Fibroblast of the conjunctiva (primary cell): ENCODE measurements at places on chromosomes 12 and 14.

GRCh38 chr12:121537814-121538698, 42.8 kb downstream of the KDM2B start:
- no peak for DNase-seq

- DNase-seq, result no peak
Observed at GRCh38 chr12:12616512-12617310, 5.0 kb downstream of the CREBL2 start.

- no peak for DNase-seq
Observed at GRCh38 chr12:20282401-20282800, 85.9 kb upstream of the PDE3A start.

DNA sequence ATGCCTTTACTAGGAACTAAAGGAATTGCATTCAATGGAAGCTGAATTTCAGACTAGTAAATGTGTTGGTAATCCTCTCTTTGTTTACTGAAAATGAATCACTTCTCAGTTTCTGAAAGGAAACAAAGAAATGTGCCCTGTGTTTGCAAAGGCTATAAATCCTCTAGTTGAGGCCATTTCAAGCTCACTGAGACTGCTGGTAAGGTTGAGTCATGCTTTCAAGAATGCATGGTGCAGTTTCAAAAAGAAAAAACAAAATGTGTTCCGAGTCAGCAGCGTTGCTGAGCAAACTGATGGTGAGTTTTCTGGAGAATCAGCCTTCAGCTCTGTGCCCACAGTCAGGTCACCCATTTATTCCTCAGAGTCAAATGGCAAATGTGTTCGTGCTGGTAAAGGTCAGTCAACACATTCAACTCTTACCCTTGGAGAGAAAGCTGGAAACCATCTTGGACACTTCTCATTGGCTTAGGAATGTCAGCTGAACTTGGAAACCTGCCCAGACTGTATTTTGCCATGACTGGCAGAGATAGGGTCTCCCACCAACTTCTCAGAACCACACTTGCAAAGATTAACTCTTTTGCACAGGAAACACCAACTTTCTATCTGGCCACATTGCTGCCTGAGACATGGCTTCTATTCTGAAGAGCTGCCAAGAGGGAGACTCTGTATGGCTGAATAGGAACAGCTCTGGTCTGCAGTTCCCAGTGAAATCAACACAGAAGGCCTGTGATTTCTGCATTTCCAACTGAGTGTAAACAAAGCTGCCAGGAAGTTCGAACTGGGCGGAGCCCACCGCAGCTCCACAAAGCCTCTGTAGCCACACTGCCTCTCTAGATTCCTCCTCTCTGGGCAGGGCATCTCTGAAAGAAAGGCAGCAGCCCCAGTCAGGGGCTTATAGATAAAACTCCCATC, 484.4 kb downstream of the ATP23 start:
- DNase-seq, result peak; percentile 92

GRCh38 chr14:23433457-23433856, 2.0 kb downstream of the MYH7 start:
- no peak for DNase-seq

DNA sequence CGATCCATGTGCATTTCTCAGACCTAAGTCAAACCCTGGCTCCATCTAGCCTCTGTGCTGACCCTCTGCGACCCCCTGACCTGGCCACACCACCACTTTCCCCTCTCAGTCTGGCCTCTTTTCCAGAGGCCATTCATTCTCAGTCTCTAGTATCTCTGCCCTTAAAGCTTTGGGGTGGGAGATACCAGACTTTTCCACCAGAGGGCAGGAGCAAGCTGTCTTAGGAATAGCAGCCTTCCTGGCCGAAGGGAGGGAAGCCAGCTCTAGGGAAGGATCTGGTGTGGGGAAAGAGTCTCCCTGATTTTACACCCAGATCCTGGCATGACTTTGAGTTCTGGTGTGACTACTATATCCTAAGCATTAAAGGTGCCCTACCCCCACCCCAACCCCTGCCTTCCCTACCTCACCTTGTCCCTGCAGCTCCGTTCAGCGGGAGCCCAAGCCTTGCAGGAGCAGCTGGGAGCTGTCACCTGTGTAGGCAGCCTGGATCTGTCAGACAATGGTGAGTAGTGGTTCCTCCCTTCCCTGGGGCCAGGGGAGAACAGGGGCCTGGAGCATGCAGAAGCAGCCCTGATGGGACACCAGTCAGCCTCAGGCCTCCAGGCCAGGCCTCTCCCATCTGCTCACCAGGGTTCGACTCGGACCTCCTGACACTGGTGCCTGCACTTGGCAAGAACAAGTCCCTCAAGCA, 6.6 kb downstream of the CARMIL3 start:
- DNase-seq, result peak; percentile 61

DNA sequence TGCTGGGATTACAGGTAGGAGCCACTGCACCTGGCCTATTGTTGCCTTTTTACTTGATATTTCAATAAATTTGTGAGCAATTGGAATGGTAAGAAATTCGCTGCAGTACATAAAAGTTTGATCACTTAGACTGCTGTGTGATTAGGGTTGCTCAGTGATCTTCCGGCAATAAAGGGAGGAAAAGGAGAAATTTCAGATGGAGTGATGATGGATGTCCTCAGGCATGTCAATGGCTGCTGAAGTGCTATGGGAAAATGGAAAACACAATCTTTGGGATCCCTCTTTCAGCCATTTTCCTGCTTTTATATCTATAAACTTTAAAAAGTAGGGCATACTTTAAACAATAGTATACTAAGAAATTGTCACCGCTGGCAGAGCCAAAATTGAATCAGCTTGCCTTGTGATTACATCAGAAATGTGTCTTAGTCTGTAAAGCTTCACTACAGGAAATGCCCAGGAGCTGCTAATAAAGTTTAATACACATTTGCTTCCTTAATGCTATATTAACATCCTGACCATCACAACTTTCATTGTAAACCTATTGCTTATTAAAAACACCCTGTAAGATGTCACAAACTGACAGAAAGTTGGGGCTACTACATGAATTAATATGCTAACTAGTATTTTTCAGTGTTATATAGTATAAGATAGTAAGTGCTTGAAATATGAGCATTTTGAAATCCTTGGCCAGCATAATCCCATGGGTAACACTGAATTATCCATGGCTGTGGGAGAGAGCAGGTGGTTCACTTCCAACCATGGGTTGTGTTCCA, 13.7 kb upstream of the FBXL14 start:
- no peak for DNase-seq

DNA sequence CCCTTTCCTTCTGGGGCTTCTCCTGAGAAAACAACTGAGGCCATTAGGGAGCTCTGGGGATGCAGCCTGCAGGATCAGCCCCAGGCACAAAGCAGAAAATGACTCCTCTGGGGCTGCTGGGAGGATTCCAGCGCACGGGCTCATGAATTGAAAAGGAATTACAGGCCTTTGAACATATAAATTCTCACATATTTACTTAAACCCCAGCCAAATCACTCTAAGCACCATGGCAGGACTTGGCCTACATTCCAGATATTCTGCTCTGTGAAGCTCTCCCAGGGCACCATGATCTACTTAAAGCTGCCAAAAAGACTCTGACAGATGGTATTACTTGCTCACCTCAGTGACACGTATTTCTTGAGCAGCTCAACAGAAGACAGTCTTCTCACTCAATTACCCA, 87.2 kb downstream of the ZFC3H1 start:
- DNase-seq, result no peak

- DNase-seq, result no peak
Observed at GRCh38 chr12:95942101-95942523, 302 bp downstream of the CCDC38 start.

GRCh38 chr14:44379292-44379977, 127.6 kb downstream of the FSCB start:
- DNase-seq, result no peak

- DNase-seq, result no peak
Observed at GRCh38 chr12:50971946-50972345, 19.6 kb downstream of the HIGD1C start.

GRCh38 chr14:100747021-100747586, 20.4 kb downstream of the DLK1 start:
- DNase-seq, result peak; percentile 89

GRCh38 chr12:96329545-96329944, 70.7 kb downstream of the CDK17 start:
- no peak for DNase-seq

- no peak for DNase-seq
Observed at GRCh38 chr12:5585178-5585577, 153.3 kb downstream of the NTF3 start.

- DNase-seq, result no peak
Observed at GRCh38 chr14:69325646-69326265, 65.8 kb downstream of the GALNT16 start.

- no peak for DNase-seq
Observed at GRCh38 chr14:23025151-23025814, 9.4 kb downstream of the PSMB5 start.

- no peak for DNase-seq
Observed at GRCh38 chr12:117032593-117033381, 66.4 kb downstream of the TESC start.

DNA sequence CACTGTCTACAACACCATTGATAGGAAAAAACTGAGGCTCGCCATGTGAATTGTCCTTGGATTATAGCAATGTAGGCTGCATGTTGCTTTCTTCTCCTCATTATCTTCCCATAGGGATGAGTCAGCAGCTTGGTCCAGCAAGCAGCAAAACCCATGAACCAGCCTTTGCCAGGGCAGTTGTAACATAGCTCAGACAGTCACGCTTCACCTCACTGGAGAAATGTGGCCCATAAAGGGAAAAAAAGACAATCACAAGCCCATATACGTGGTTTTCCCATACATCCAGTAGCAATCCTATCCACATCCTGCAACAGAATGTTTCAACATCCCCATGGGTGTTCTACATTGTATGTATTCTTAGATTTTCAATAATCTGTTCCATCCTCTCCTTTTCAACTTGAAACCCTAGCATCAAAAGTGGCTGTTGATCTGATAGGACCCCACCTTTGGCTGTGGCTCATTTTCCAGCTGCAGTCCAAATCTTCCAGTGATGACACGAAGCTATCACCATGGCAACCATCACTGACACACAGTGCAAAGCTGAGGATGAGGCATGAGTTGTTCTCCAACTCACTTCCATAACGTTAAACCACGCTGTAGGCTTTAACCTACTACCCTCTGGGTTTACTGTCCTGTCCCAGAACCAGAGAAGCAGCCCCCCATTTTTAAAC, 34.0 kb downstream of the GRIN2B start:
- DNase-seq, result no peak

DNA sequence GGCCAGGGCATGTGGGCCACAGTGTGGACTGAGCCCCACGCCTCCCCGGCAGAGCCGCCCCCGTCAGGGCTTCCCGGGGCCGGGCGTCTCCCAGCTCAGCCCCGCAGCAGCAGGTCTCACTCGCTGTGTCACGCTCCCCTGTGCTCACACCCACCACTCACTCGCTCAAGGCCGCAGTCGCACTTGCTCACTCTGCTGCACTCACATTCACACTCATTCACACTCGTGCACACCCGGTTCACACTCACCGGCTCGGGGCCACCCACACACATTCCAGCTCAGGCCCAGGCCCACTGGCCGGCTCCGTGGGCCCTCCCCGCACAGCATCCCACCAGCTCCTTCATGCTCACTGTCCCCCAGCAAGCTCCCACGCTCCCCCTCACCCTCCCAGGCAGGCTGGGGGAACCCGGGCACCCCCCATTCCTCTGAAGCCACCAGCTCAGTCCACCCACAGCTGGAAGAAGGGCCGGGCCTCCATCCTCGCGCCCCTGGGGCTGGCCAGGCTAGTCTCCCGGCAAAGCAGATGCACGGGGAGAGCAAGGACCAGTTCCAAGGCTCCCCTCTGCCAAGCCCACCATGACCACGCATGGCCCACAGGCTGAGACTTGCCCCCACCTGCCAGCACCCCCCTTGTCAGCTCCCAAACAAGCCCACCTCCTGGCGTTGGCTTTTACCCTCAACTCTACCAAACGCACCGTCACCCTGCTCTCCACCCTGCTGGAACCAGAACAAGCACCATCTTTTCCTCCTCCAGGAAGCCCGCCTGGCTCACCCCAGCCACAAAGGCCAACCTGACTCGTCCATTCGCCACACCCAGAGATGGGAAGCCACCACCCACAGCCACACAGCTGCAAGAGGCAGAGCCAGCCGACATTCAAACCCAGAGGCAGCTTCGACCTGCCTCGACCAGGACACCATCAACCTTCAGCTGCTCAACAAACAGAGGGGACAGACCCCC, 28.0 kb downstream of the NCOR2 start:
- no peak for DNase-seq

DNA sequence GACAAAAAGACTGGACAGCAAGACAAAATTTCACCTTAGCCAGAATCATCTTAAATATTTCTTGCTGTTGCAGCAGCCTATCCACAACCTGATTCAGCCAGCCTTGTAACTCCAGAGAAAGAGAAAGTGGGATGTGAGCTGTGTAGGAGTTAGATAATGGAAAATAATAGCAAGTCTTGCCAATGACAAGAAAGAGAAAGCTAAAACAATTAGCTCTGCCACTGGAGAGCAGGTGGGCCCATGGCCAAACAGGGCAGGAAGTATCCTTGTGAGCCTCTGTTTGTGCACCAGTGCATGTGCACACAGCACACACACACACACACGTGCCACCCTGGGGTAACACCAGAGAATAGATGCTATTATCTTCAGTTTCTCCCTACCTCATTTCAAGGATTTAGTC, 106.0 kb upstream of the CCDC196 start:
- no peak for DNase-seq

DNA sequence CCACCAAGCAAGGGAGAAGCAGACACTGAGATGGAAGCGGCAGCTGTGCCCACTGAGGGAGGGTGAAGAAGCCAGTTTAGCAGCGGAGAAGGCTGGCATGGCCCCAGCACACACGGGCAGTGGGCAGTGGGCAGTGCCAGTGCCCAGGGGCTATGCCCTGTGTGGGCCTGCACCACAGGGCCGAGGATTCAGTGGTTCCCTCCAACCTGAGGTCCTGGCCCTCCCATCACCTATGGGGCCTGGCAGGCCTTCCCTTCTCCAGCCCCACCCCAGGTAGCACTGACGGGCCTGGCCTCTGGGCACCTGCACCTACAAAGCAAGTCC, 81.1 kb downstream of the ITPK1 start:
- DNase-seq, result no peak

- DNase-seq, result no peak
Observed at GRCh38 chr14:68418174-68419118, 374.4 kb downstream of the ZFP36L1 start.

- DNase-seq, result no peak
Observed at GRCh38 chr14:41824441-41824840, 217.8 kb downstream of the LRFN5 start.

DNA sequence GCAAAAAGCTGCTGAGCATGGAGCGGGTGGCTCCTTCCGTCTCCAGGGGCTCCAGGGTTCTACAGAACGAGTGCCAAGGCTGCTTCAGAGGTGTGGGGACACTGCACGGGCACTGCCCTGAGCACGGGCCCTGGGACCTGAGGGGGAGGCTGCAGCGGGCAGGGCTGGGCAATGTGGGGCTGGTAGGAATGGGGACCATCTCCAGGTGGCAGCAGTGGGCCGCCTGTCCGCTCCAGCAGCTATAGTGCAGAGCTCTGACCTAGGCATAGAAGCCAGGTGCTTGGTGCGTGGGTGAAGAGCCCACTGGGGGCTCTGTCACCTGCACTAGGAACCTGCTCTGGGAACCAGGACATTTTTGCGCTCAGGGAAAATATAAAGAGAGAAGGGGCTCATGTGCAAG, 22.3 kb downstream of the HDAC7 start:
- DNase-seq, result no peak

GRCh38 chr12:76871082-76871481, 7.7 kb downstream of the CSRP2 start:
- no peak for DNase-seq
